ENCODE measurements at places on chromosomes 5 and 9.

DNA sequence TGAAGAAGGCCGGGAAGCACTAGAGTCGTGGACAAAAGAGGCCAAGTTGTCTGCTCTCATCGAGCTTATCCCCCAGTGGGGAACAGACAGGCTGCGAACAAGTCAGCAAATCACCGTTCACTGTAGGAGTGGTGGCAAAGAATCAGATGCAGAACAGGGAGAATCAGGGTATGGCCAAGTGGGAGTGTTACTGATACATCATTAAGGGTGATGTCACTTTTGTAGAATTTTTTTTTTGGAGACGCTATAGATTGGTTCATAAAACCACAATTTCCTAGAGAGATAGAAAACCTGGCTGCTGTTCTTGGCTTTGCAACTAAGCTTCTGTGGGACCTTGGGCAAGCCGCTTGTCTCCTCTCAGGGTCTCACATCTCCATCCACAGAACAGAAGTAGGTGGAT is 21.3 kb downstream of the SPRY4 start:
- DNase-seq = no peak

DNA sequence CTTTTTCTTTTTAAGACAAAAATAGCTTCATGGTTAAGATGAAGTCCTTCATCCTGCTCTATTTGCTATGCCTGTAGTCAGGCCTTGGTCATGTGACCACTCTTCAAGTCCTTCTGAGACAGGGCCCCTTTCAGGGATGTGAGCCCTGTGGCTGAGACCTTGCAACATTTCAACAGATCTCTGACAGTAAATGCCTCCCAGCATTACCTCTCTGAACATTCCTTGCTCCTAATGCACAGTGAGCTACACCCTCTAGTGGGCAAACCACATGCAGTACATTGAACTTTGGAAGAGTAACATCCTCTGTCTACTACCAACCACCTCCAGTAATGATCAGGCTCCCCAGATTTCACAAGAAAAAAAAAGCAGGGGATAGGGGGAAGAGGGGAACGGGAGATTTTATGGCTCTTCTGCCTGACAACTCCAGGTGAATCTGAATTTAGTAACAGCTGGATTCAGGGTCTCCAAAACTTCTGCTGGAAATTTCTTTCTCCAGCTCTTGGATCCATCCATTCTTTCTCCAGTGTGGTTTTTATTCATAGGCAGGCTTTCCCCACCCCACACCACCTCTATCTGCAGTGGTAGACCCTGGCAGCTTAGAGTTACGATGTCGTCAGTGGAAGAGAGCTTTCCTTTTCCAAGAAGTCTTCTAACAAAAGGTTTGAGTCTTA is 8.9 kb upstream of the FBXO38 start:
- DNase-seq = peak; percentile 69

DNA sequence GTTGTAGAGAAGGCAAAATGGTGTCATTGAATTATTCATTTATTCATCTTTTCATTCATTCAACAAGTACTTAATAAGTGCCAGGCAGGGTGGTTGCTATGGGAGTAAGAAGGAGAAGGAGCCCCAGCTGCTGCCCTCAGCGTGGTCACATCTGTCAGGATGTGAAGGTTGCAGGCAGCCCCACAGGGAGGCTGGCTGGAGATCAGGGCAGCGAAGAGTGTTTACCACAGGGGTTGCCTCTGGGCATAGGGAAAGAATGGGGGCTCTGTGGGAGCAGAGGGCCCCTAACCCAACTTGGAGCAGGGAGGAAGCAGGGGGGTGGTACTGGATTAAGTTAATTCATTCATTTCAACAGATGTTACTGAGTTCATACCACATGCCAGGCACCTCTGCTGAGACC is 6.0 kb downstream of the PCDH12 start:
- no peak for DNase-seq

- no peak for DNase-seq
Observed at GRCh38 chr9:135091545-135091944, 4.1 kb downstream of the OLFM1 start.

DNA sequence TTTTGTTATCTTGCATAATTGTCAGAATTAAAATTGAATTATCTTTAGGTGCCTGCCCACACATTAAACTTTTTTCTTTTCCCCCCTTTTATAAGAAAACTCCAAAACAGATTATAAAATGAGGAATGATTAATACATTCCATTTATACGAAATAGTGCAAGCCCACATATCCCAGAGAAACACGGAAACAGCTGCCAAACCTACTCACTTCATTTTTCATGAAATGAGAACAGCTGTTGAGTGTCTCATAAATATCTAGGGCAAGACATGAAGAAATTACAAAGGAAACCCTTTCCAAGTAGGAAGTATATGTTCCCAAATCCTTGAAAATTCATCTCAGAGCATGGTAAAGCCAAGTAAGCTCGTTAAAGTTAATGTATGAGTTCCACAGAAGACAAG is 459.4 kb upstream of the NMUR2 start:
- no peak for DNase-seq

DNA sequence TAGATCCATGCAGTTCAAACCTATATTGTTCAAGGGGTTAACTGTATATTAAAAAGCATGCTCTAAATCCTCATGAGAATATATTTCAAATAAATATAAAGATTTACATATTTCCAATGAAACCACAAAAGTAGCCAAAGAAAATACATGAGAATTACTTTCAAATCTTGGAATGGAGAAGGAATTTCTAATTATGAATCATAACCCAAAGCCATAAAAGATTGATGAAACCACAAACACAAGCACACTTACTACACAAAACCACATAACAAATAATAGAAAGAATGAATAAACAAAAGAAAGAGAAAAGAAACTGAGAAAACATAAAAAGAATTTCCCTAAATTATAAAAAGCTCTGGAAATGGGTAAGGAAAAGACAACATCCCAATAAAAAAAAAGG is 16.0 kb downstream of the ERP44 start:
- peak; percentile 81 for DNase-seq

GRCh38 chr5:177113566-177114424 is 19.8 kb upstream of the NSD1 start:
- peak; percentile 55 for DNase-seq

GRCh38 chr5:32880796-32881195 is 169.7 kb downstream of the NPR3 start:
- peak; percentile 49 for DNase-seq

Measured in HCEC 1CT (cell line).